ENCODE measurements at places on chromosomes 4 and X.
A peak's percentile ranks its signal among the peaks of the same experiment; 100 is the strongest.

DNA sequence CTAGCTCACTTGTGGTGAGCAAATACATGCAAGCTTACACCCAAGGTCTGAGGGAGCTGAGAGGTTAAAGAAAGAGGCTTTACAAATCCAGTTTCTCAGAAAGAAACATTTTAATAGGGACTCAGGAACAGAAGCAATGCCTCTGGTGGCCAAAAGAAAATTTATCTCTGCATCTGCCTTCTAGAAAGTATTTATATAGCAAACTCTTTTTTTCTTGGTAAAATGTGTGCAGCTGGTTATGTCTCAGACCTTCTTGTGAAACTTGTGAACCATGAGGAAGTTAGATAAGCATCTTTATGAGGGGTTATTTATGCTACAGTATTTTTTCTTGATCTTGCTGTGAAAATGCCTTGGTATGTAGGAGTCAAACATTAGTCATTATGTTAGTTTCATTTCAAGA is 48.5 kb upstream of the CYSLTR1 start:
- no peak for DNase-seq

GRCh38 chr4:105840426-105841174 is 54.7 kb upstream of the NPNT start:
- DNase-seq, result no peak

DNA sequence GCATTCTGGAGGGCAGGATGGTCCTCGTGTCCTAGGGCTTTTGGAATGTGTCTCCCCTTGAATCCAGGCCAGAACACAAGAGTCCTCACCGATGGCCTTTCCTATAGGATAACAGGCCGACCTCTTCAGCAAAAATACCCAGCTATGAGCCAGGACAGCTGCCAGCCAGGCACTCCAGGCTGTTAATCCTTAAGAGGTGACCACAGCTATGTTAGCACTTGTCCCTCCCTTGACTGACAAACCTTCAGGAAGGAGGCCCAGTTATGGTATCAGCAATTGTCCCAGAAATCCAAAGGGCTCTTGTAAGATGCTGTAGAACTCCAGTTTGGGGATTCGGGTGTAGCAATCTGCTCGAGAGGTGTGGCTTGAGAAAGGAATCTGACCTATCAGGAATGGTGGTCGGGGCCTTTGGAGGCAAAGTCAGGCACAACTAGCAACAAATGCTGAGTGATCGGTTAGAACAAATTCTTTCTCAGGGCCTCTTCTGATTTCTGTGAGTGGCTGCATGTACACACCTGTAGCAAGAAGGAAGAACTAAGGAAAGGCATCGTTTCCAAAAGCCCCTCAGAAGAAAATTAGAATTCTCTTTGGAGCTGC is 54.6 kb downstream of the PTCHD1 start:
- no peak for DNase-seq

DNA sequence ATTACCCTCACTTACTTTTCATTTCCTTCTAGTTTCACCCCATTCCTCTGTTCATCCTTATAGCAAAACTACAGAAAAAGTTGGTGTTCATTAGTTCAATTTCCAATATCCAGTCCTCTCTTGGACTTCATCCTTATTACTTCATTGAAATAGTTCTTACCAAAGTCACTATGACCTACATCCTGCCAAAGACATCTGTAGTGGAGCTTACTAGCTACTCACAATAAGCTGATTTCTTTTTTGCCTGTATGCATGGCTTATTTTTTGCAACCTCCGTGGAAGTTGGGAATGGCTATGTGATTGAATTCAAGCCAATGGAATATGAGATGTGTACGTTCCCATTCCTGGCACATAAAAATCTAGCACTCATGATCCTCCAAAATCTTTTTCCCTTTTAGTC is 4.6 kb upstream of the CDKL2 start:
- no peak for DNase-seq

GRCh38 chr4:95980877-95981360 is 141.0 kb downstream of the PDHA2 start:
- DNase-seq, result no peak

- DNase-seq, result no peak
Measured at GRCh38 chr4:111991797-111992196, 153.5 kb upstream of the FAM241A start.

GRCh38 chr4:147355032-147355656 is 125.8 kb upstream of the EDNRA start:
- DNase-seq, result no peak

GRCh38 chr4:5009796-5010195 is 9.5 kb downstream of the CYTL1 start:
- DNase-seq, result no peak

- DNase-seq, result no peak
Measured at GRCh38 chr4:55912249-55912648, 36.5 kb upstream of the CEP135 start.

DNA sequence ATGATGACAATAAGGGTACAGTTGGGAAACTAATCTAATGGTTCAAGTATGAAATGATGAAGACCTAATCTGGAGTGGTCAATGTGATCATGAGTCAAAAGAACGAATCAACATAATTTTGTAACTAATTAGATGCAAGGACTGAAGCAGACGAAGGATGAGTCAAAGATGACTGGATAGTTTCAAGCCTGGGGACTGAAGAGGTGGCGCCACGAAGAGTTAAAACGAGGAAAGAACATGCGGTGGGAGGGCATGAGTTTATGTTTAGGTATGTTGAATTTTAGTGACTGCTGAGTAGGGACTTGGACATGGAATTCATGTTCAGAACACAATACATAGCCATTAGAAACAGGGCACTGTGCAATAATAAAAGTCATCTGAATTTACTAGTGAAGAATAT is 221.5 kb upstream of the FAM241A start:
- no peak for DNase-seq

- no peak for DNase-seq
Measured at GRCh38 chrX:16838202-16839066, 31.7 kb downstream of the RBBP7 start.

- no peak for DNase-seq
Measured at GRCh38 chr4:166777760-166778159, 456.5 kb downstream of the SPOCK3 start.

GRCh38 chrX:10579112-10580011 is 41.0 kb downstream of the MID1 start:
- DNase-seq, result no peak

GRCh38 chr4:137180349-137180748 is 351.9 kb downstream of the PCDH18 start:
- no peak for DNase-seq

GRCh38 chr4:77821775-77822174 is 2.6 kb upstream of the CNOT6L start:
- peak; percentile 28 for DNase-seq

DNA sequence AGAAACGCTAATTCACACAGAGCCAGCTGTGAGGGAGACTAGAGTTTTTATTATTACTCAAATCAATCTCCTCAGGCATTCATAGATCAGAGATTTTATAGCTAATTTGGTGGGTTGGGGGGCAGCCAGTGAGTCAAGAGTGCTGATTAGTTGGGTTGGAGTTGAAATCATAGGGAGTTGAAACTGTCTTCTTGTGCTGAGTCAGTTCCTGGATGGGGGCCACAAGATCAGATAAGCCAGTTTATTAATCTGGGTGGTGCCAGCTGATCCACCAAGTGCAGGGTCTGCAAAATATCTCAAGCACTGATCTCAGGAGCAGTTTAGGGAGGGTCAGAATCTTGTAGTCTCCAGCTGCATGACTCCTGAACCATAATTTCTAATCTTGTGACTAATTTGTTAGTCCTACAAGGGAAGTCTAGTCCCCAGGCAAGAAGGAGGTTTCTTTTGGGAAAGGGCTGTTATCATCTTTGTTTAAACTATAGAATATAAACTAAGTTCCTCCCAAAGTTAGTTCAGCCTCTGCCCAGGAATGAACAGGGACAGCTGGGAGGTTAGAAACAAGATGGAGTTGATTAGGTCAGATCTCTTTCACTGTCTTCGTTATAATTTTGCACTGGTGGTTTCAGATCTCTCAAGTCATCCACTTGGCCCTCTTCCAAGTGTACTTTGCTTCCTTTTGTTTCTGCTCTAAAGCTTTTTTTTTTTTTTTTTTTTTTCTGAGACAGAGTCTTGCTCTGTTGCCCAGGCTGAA is 5.4 kb upstream of the NAA11 start:
- DNase-seq, result no peak

DNA sequence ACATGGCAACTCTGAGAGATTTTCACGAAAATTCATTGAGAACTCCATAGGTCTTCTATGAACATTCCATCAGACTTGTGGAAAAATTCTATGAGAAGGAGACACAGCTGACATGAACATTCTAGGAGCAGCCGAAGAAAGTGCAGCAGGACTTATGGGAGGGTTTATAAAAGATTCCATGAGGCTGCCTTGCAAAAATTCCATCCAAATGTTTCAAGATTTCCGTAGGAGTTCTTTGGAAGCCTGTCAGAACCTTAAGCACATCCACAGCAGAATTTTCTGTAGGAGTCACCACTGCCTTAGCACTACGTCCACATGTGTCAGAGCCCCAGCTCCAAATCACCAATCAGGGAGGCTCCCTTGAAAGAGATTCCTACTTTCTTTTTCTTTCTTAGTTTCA is 67.0 kb upstream of the MSX1 start:
- DNase-seq, result no peak

DNA sequence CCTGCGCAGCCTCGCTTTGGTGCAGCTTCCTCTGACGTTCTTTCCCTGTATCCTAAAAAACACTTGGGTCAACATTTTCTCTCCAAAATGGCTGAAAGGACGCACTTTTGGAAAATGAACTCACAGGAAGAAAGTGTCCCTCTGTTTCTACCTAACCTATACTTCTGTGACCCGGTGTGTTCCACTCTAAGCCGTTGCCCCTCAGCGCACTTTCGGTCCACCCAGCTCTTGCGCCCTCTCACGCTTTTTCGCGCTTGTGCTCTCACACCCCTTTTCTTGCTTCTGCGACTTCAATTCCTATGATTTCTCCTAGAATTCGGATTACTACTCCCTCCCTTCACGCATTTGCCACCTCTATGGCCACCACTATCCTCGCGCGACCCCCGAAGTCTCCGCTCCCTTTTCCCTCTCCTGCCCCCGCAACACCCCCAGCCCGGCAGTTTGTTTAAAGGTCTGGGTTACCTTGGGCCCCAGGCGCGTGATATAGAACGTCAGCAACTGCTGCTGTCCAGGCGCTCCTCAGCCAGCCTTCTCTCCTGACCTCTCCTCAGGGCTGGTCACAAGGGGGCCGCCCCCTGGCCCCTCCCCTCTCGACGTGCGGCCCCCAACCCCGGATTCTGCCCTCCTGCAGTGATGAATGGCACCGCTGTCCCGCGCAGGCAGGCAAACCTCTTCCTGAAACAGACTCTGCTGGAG is at the start of gene USP51:
Gene USP51, minus strand, starts transcription at position 535 of the 696 bp plus-strand sequence. CDS start 909 bp downstream, outside the sequence.
- DNase-seq, result no peak

GRCh38 chr4:101952985-101953384 is 162.5 kb downstream of the BANK1 start:
- DNase-seq, result no peak

DNA sequence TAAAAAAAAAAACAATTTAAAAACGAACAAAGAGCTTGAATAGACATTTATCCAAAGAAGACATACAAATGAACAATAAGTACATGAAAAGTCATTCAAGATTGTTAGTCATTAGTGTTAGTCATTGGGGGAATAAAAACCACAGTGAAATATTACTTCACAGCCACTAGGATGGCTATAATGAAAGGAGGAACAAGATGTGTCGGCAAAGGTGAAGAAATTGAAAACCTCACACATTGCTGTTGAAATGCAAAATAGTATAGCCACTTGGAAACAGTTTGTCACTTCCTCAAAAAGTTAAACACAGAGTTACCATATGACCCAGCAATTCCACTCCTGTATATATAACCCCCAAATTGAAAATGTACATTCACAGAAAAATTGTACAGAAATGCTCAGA is 45.2 kb upstream of the SLC39A8 start:
- DNase-seq, result no peak

DNA sequence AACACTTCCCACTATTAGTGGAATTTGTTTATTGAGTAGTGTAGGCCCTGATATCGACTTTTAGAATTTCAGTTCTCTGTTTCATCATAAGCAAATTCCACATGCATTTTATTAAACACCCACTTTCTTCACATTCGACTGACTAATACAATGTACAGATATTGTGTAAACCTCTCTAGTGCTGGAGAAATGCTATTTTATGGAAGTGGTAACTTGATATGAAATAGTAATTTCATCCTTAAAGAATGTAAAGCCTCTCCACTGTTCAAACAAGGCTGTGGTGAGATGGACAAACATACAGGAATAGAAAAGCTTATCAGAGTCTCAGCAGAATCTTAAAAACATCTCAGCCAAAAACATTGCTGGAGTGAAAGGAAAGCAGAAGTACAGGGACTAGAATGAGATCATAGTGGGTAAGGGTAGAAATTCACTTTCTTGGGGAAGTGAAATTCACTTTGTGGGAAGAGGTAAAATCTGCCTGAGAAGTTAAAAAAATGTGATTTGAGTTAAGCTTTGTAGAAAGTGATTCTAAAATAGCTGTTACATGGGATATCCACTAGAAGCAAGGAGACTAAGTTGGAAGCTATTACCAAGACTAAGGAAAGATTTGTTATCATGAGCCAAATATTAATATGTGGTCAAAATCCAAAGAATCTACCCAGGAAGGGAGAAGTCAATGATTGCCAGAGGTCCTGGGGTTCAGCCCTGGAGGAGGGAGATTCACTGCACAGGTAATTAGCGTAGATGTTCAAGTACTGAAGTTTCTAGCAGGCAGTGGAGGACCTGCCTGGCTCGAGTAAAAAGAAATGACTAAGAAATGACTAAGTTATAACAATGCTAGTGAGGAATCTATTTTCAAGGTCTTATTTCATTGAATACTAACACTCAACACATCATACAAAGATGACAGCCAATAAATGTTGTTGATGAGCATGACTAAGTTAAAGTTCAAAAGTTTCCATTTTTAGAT is 398.3 kb upstream of the FAM47C start:
- no peak for DNase-seq

DNA sequence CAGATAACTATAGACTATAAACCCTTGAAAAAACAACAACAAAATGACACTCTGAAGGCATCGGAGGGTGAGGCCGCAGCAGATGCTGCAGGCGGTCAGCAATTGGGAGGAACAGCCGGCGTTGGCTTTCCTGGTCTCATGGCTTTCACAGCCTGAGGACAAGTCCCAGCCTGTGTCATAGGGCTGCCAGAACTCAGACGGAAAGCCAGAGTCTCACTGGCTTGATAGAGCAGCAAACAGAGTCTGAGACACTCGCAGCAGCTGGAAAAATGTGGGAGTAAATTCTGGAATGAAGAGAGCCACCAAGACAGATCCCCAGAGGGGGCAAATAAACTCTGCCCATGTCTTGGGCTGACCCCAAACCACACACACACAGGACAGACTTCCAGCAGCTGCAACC is 86.3 kb downstream of the PPP2R2C start:
- no peak for DNase-seq

DNA sequence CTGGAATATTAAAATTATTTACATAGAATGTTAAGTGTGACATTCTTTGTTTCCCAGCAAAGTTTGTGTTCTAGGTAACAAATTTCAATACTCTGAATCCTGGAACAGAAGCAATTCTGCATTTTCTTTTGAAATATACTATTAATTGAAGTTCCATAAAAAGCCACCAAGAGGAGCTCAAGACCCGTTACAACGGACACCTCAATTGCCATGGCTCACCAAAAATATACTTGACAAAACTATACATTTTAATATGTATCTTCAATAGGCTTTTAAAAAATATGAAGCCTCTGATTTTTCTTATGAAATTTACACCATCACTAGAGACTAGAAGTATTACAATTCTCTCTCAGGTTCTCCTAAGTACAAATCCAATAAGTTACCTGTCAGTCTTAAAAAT is 111.4 kb downstream of the NYX start:
- DNase-seq, result no peak

All from stimulated activated CD4-positive, alpha-beta T cell treated with anti-CD3 and anti-CD28 coated beads, Interleukin-1b, Interleukin-23, amount 100 ng/mL, for 4 hours (primary cell).